NCI-H2081 treated with DMSO at 0.1 percent for 48 hours (cell line): ENCODE measurements at places on chromosomes 16 and 17.

DNA sequence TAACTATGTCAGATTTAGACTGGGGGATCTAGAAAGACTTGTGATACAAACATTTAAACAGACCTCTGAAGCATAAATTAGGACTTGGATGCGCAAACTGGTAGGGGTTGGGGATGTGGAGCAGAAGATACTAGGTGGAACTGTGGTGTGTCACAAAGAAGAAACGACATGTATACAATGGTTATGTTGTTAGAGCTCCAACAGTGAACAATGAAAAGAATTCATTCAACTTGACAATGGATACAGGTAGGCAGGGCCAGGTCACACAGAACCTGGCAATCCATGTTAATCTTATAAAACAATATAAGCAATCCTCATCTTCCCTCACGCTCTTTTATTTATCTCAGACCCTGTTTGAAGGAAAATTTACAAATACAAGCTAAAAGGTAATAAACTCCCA is 102.0 kb downstream of the CDC27 start:
- DNase-seq: no peak

DNA sequence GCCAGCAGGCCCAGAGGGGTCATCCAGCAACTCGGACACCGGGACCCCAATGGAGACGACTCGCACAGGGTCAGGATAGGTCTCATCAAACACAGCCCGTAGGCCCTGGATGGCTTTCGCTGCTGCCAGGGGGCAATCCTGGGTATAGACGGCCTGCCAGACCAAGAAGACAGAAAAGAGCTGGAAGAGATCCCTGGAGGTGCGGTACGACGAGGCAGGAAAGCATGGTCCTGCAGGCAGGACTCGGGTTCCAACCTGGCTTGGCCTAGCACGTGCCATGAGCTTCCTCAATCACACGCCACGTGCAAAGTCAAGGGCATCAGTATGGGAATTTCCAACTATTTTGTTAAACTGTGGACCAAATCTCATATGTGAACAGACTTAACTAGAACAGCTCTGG is 6.3 kb upstream of the EXOSC6 start:
- no peak for DNase-seq

GRCh38 chr17:29115961-29116803 is 64.0 kb downstream of the MYO18A start:
- DNase-seq: no peak

GRCh38 chr16:30113031-30113710 is at the start of gene GDPD3:
TSS of gene GDPD3 (minus strand) at chr16:30113537. CDS start at chr16:30113478, 59 bp downstream.
- DNase-seq: no peak

GRCh38 chr16:24141466-24141865 is 114.7 kb upstream of the CACNG3 start:
- no peak for DNase-seq

DNA sequence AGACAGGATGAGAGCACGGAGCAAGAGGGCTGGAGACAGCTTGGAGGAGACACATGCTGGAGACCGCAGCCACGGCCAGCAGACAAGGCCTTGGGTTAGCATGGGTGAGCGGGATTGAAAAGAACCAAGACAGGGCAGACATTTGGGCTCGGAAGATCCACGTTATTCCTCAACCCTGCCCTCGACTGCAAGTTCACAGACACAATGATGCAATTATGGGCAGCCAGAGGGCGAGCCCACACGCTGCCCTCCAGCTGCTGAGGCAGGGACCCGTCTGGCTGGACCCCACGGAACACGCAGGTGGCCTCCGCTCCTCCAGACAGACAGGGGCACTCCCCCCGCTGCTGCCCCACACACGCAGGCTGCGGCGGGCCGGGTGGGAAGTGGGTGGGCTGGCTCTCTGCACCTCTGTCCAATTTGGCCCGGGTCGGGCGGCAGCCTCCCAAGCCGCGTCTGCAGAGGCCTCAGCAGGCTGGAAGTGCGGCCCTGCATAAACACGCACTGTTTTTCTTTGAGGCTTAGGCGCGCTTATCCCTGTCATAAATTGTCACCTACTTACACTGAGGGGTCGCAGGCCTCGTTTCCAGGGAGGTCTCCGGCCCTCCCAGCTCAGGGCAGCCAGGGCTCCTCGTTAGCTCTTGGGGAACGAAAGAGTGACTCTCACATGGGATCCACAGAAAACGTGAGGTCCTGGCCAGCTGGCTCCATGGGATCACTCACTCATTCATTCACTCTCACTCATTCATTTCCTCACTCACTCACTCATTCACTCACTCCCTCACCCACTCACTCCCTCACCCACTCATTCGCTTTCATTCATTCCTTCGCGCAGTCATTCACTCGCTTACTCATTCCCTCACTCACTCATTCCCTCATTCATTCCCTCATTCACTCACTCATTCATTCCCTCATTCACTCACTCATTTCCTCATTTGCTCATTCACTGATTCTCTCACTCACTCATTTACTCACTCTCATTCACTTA is 303.9 kb downstream of the C16orf95 start:
- DNase-seq: no peak

DNA sequence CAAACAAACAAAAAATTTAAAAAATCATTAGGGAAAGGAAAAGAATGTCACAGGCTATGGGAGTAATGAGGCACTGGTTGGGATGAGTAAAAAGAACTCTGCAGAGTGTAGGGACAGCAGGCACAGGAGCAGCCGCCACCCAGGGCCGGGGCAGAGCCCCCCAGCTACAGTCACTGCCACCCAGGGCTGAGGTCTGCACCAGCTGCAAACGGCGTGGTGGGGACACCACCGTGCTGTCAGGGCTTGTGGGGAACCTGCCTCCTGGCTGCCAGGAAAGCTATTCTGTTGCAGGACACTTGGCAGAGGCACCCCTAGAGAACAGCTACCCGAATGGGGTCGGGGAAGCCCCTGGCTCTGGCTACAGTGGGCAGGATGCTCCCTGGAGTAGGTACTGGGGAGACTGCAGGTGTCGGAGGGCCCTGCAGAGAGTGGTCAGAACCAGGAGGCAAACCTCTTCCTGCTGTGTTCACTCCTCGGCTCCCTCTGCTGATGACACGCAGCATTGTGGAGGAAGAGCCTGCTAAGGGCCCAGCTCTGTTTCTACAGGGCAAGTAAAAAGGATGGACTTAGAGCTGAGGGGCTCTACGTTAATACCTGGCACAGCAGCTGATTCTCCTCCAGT is 32.3 kb upstream of the CAPN15 start:
- no peak for DNase-seq

DNA sequence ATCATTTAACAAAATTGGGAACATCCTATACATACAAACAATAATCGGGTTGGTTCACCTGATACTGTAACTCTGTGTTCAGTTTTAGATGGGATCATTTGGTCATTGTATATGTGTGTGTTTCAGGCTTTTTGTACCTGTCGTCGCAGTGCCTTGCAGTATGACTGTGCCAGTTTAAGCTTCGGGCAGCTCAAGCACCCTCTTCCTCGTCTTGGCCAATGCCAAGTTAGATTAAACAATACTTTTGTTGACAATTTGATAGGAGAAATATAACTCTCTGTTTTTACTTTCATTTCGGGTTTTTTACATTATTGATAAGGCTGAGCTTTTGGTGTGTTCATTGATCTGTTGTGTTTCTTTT is 37.0 kb upstream of the ARHGAP17 start:
- no peak for DNase-seq

DNA sequence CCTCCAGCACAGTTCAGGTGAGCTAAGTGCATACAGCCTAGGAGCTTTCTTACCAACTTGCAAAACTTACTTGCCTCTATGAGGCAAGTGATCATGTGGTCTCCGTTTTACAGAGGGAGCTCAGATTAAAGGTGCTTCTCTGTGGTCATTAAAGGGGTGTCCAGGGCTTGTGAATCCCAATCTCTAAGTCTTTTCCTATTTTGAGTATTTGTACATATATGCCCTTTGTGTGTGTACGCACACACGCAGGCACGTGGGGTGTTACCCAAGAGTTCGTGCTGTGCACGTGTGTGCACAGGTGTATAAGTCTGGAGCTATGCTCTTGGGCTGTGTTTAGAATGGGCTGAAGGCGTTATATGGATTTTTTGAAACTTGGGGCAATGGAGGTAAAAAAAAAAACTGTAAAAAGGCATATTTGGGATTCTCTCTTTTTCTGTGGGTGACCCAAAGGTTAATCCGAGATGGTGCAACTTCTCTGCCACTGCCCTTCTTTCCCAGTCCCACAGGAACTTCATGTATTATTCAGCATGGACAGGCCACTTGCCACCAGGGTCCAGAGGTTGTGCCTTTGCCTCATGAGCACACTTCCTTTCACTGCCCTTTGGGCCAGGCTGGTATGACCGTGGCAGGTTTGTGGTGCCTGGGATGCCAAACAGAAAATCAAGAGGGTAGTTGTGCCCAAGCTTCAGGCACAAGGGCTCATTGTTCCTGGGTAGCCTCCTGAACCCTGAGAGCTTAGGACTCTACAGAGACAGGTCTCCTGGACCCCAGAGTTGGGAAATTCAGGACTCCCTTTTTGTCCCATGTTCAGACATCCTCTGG is 1.5 kb downstream of the ABCC3 start:
- DNase-seq: no peak

DNA sequence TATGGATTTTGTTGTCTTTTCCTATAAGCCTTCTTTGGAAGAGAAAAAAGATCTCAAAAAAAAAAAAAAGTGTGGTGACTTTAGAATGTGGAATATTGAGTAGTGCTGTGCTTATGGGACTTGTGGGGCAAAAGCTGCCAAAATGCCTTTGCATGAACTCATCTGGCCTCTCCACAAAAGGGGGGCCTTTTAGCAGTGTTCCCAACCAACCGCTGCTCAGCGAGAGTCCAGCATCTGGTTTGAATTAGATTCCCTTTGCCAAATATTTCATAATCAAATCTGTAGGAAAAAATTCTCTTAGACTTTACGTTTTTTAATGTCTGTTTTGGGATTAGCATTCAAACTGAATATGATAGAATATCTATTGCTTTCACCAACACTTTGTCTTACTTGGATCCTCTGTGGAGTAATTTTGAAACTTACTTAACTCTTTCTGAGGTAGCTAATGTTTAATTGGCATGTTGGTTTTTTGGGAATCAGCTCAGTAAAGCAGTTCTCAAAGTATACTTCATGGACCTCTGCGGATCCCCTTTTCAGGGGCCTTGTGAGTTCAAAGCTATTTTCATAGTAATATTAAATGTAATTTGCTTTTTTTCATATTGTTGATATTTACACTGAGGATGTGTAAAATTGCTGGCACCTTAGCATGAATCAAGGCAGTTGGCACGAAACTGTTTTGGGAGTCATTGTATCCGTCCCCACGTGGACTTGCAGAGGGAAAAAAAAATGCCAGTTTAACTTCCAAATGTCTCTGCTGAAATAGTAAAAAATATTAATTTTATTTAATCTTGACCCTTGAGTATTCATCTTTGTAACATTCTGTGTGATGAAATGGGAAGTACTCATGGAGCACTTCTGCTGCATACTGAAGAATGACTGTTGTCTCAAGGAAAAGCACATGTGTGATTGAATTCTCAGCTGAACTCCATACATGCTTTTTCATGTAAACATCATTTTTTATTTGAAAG is 34.7 kb upstream of the VPS4A start:
- DNase-seq: no peak
